ENCODE measurements at places on chromosomes 5 and 9.

DNA sequence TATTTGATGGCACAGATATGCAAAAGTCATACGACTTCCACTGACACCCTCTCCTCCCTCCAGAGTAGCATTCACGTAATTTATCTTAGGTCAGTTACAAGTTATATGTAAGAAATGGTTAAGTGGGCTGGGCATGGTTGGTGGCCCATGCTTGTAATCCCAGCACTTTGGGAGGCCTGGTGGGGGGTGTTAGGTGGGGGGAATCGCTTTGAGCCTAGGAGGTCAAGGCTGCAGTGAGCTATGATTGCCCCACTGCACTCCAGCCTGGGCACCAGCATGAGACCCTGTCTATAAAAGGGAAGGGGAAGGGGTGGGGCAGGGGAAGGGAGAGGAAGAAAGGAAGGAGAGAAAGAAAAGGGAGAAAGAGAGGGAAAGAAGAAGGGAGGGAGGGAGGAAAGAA is 202.8 kb downstream of the AUH start:
- DNase-seq = no peak

DNA sequence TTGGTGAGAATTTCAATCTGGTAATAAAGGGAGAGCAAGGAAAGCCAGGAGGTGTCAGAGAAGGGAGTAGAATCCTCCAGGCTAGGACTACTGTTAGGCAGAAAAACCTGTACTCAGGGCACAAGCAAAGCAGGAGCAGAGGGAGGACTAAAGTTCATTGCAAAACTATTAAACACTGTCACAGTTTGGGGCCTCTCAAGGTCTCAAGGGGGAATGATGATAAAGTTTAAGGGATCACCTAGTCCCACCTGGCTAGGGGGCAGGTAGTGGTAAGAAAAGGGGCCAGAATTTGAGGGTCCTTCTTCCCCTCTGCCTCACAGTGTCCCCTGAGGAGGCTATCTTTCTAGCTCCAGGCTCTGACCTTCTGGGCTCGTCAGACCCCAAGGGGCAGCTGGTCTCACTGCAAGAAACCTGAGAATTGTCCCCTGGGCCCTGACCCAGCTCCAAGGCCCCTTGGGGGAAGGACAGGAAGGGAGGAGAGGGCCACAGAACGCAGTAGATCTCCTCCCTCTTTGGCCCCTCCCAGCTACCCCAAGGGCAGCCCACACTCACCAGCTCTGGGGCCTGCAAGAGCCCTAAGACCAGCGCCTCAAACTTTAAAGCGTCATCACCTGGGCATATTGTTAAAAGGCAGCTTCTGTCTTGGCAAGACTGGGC is 974 bp downstream of the CCDC69 start:
- no peak for DNase-seq

- DNase-seq = no peak
These were observed 105.6 kb downstream of the TENT4A start for GRCh38 chr5:6818594-6819511.

DNA sequence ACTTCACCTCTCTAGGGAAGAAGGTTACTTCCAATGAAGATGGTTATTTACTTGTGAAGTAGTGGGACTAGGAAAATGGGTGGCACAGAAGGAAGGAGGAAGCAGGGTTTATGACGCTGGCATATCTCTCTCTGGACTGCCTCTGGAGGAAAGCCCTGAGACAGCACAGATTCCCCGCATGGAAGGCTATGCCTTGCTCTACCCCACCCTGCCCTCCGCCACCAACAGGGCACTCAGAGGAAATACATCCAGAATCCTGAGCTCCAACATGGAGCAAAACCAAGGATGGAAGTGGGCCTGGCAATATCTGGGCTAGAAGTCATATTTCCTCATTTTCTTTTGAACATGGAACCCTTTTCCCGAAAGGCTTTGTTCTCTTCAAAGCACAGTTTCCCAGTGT is 346.9 kb downstream of the ZSWIM6 start:
- DNase-seq = no peak

DNA sequence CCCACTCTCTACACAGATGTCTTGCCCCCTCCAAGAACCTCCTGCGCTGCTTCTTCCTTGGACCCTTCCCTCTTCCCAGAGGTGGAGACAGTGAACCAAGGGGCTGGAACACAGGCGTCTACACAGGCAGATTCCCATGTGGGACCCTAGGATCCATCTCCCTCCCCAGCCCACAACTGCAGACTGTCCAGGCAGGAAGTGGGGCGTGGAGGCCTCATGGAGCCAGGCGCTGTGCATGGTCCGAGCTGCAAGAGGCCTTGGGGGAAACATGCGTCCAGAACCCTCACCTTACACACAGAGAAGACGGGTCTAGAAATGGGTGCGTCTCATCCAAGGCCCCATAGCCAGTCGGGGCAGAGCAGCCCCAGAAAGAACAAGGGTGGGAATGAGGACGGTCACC is 117.5 kb downstream of the VAV2 start:
- no peak for DNase-seq

GRCh38 chr9:28059192-28059591 is 485.9 kb upstream of the C9orf72 start:
- DNase-seq = no peak

- DNase-seq = peak; percentile 35
These were observed 248.6 kb upstream of the ANKRD55 start for GRCh38 chr5:56481428-56482357.

DNA sequence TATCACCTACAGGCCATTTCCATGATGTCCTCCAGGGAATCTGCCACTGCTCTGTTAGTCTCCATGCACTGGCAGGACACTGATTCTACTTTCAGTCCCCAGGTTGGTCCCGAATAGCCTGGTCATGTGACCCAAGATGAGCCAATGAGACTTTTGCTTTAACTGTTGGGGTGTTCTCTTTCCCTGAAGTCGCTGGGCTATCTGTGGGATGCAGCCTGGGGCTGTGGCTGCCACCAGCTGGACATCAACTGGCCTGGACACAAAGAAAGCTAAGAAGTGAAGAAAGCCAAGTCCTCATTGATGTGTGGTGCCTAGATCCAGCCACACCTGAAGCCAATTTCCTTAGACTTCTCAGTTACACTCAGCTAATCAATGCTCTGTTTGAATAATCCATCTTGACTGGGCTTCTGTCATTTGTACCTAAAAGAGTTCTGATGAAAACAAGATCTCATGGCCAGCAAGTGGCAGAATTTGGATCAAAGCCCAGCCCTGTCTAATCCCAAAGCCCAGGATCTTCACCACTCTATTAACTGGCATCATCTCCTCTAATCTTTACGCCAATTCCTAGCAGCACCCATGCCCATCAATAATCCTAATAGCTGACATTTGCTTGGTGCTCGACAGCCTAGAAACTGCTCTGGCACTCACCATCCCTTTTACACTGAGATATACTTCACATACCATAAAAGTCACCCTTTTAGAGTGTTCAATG is 37.0 kb downstream of the SH3PXD2B start:
- DNase-seq = no peak

- DNase-seq = no peak
These were observed 2.2 kb downstream of the TNFSF15 start for GRCh38 chr9:114803479-114804265.

DNA sequence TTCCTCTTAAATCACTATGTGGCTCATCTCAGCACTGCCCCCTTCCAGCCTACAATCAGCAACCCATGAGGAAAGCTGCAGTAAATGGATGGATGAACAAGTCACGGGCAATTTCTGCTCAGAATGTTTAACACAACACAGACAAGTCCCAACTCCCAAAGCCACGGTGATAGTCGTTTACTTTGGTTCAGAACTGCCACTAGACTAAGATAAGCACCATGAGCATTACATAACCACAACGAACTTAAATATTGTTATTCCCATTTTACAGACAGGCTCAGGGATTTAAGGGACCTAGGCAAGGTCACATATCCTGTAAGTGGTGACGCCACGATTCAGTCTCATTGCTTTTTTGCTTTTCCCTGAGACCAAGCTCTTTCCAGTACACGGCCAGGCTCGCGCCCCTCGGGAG is 2.0 kb upstream of the SMIM27 start:
- no peak for DNase-seq

- DNase-seq = no peak
These were observed 204.4 kb upstream of the CDH10 start for GRCh38 chr5:24849210-24849609.

GRCh38 chr5:1975898-1976765 is 93.4 kb upstream of the IRX4 start:
- no peak for DNase-seq

DNA sequence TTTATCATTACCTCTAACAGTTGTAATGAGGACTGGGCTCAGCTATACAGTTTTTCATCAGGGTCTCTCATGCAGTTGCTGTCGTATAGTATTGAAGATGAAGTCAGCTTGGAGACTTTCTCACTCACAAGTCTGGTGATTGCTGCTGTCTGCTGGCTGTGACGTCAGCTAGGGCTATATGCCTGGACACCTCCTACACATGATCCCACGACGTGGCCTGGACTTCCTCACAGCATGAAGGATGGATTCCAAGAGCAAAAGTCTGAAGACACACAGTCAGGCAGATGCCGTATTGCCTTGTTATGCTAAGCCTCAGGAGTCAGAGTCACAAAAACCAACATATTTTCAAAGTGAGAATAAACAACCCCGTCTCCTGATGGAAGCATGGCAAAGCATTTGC is 193.3 kb downstream of the LURAP1L start:
- DNase-seq = no peak

DNA sequence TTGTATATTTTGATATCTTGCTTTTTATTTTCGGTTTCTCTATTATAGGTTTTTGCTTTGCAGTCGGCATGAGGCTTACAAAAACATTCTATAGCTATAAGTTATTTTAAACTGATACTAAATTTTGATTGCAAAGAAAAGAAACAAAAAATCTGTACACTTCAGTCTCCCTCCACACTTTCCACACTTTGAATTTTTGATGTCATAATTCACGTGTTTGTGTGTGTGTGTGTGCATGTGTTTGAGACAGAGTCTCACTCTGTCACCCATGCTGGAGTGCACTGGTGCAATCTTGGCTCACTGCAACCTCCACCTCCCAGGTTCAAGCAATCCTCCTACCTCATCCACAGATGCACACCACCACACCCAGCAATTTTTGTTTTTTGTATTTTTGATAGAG is 124.9 kb downstream of the MRPS30 start:
- DNase-seq = no peak

DNA sequence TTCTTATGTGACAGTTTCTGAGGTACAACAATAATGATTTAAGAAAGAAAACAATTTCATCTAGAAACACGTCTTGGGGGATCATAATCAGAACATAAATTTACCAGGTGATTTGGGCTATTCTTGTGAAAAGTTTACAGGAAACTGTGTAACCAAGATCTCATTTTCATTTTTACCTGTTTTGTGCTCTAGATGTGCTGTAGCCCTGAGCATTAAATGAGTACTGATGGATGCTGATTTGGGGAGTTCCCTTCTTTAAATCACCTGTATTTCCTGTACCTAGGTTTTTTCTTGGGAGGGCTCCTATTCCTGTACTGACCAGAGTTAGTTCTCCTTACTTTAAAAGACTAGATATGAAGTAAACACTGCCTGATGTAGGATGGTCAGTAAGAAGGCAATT is 12.7 kb downstream of the MATR3 start:
- DNase-seq = no peak

DNA sequence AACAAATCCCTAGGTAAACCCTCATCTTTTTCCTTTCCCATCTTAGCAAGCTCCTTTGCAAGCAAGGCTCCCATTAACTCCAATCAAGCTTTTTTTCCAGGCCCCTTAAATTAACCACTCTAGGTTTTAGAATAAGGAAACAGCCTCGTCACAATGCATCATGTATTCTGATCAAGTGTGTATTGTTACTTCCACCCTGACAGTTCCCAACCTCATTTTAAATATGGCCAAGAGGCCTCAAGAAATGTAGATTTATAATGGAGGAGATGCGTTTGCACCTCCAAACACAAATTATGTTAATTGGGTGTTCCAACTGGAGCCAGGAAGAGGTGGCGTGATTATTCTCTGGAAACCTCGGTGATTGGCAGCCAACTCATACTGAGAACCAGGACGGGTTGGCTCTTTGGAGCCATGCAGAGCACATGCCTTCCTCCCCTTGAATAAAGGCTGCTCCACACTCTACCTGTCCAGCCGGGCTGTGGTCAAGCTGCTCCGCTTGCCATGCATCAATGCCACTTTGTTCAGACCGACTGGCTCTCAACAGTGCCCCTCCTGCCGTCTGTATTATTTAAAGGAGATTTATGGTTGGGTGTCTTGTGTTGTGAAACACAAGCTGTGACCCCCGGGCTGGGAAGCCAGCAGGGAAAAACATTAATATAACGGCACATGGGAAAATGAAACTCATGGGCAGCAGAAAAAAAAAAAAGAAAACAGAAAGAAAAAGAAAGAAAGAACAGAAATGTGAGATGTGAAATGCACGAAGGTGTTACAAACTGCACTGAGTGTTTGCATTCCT is 191.1 kb downstream of the EBF1 start:
- no peak for DNase-seq

- no peak for DNase-seq
These were observed 23.9 kb downstream of the SLC46A2 start for GRCh38 chr9:112866662-112867274.

DNA sequence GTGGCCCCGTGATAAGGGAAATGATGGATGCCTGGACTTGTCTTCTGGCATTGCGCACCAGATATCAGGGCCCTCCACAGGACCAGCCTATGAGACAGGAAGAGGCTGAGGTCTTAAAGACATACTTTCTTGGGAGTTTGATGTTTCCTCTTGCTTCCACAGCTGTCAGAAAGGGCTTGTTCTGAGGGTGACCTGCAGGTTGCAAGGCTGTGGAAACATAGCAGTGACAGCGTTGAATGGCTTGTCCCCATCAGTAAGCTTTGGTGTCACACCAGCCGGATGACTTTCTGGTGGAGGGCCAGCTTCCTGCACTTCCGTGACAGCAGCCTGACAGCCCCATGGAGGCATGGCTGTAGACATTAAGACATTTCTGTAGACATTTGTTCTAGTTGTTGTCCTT is 143.2 kb downstream of the C9orf152 start:
- DNase-seq = no peak

- DNase-seq = no peak
These were observed 21.2 kb upstream of the TTC23L start for GRCh38 chr5:34817558-34818351.

DNA sequence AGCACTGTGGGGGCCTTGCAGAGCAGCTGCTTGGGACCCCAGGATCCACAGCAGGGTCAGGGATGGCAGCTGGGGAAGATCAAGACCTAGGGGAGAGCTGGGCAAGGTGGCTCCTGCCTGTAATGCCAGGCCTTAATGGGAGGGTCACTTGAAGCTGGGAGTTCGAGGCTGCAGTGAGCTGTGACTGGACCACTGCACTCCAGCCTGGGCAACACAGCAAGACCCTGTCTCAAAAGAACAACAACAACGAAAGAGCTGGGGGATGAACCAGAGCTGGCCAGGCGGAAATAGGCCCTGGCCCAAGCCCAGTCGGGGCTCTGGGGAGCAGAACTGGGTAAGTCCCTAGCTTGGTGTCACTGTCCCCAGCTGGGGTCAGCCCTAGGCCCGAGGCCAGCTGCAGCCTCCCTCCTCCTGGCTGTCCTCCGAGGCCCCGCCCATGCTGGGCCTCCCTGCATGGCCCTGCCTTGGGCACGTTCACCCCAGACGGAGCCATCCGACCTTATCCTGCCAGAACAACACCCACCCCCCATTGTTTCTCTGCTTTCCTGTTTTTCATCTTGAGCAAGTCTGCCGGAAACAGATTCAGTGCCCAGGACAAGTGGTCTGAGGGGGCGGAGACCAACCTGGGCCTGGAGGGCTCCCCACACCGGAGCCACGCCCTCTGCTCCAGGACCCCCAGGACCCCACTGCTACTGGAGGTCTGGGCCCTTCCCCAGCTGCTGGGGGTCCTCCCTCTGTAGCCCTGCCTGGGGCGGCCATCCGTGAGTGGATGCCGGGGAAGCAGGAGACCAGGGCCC is 1.9 kb downstream of the DIPK1B start:
- DNase-seq = no peak

GRCh38 chr9:5851445-5851844 is 18.5 kb upstream of the ERMP1 start:
- no peak for DNase-seq

GRCh38 chr9:38436708-38437107 is 12.5 kb upstream of the IGFBPL1 start:
- no peak for DNase-seq

All from neural crest cell (in vitro differentiated cells).